NCI-H1105 treated with DMSO at 0.1 percent for 48 hours (cell line): ENCODE measurements at places on chromosomes 5 and 9.

- no peak for DNase-seq
These were observed 95.1 kb downstream of the SH3TC2 start for GRCh38 chr5:148967783-148968182.

DNA sequence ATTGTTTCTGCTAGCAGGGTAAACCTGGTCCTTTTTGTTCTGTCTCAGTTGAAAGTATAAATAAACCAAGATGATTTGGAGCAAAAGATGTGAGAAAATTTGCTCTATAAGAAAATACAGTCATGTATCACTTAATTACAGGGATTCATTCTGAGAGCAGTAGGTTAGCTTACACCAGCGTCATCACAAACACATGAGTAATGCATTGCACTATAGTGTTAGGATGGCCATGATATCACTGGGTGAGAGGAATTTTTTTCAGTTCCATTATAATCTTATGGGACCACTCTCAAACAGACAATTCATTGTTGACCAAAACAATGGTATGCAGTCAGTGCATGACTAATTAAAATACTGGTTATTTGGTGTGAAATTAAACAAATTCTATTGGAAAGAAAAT lies 430.9 kb downstream of the CHSY3 start:
- no peak for DNase-seq

DNA sequence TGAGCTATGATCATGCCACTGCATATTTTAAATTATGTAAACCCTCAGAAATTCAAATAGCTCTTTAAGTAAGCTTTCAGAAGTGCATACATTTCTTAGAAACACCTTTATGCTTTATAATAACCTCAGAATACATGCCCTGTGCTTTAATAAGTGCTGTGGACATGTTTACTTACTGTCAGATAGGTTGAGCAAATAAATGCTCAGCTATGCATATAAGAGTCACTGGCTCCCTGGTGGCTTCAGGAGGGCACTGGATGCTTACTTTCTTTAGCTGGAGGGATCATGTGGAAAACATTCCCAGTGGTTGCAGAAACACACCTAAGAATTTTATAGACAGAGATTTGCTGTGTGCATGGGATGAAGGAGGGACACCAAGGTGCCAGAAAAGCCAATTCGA lies 74.4 kb downstream of the PDE6A start:
- no peak for DNase-seq

- DNase-seq = no peak
These were observed 7.6 kb upstream of the UHRF2 start for GRCh38 chr9:6405371-6405770.

DNA sequence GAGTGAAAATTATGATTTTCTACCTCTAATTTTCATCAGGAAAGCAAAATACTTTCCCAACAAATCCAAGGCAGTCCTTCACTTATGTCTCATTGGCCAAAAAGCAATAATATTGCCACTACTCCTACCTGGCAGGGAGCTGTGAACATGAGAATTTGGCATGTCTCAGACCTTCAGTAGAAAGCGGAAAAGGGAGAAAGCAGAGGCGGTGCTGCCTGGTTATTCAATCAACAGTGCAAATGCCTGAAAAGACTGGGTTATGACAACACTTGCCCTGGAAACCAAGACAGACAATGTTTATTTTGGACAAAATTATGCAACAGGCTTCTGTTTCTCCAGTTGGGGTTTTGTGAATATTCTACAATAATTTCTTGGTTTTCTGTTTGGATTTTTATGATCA lies 194.4 kb downstream of the TAF11L14 start:
- DNase-seq = no peak

DNA sequence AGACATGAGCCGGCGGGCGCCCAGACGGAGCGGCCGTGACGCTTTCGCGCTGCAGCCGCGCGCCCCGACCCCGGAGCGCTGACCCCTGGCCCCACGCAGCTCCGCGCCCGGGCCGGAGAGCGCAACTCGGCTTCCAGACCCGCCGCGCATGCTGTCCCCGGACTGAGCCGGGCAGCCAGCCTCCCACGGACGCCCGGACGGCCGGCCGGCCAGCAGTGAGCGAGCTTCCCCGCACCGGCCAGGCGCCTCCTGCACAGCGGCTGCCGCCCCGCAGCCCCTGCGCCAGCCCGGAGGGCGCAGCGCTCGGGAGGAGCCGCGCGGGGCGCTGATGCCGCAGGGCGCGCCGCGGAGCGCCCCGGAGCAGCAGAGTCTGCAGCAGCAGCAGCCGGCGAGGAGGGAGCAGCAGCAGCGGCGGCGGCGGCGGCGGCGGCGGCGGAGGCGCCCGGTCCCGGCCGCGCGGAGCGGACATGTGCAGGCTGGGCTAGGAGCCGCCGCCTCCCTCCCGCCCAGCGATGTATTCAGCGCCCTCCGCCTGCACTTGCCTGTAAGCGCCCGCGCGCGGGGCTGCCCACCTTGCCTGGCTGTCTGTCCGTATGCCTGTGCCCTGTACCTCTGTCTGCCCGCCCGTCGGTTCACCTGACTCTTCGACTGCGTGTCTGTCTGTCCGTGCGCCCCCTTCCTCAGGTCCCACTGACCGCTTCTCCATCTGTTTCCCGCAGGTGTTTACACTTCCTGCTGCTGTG lies 412 bp downstream of the FGF18 start:
- peak; percentile 8 for DNase-seq

DNA sequence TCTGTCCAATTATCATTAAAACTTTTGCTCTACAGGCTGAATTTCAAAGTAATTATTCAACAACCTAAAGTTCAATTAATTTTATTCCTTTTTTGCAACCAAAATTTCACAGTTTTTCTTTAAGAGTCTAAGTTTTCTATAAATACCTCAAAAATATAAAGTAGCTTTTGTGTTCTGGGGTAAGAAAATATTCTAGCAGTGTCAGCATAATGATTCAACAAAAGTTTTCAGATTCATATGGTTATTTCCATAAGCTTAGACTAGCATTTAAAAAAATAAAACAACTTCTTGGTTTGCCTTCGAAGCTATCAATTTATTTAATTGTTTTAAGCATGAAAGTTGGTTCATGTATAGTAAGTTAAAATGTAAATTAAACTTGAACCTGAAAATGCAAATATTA lies 1962.3 kb upstream of the CDH6 start:
- DNase-seq = no peak

DNA sequence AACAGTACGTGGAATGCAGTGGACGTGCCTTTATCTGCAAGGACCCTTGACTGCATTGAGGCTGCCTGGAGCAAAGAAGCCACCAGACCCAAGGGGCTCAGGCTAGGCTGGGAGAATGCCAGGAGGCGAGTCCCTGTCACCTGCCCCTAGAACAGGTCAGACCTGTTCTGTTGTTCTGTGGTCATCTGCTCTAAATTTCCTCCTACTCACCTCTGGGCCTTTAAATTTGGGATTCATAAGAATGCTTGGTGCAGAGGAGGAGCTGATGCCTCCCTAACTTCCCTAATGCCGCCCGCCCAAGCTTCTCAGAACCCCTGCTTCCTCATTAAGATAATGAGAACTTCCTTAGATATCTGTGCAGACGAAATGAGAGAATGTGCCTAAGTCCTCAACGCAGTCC lies 32.0 kb downstream of the DAPK1 start:
- DNase-seq = no peak

GRCh38 chr5:179274321-179275315 lies 70.6 kb downstream of the ADAMTS2 start:
- DNase-seq = no peak

DNA sequence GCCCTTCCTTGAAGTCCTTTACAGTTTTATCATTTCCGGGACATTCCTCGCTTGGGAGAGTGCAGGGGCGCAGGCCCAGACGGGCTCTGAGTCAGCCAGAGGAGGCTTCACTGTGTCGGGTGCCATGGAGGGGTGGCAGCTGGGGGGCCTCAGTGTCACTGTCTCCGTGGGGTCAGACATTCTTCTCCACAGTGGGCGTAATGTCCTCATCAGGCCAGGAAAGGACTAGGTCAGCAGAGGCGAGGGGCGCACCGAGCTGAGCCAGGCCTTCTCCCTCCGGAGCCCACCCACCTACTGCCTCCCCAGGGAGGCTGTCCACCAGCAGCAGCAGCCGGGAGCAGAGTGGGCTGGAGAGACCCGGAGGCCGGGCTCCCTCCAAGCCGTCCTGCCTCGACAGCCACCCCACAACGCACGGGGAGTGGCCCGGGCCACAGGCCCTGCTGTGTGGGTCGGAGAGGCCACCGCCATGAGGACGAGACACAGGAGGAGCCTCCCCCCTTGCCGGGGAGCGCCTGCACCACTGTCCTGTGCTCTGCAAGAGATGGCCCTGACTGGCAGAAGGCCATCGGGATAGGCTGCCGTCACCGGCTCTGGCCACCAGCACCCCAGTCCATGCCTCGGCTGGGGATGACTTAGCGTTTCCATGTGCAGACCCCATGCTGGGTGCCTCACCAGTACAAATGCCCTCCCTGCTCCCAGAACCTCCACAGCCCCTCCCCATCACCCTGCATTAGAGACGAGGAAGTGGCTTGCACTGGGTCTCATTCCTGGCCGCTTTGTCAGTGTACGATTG lies 26.5 kb downstream of the SARDH start:
- DNase-seq = no peak

DNA sequence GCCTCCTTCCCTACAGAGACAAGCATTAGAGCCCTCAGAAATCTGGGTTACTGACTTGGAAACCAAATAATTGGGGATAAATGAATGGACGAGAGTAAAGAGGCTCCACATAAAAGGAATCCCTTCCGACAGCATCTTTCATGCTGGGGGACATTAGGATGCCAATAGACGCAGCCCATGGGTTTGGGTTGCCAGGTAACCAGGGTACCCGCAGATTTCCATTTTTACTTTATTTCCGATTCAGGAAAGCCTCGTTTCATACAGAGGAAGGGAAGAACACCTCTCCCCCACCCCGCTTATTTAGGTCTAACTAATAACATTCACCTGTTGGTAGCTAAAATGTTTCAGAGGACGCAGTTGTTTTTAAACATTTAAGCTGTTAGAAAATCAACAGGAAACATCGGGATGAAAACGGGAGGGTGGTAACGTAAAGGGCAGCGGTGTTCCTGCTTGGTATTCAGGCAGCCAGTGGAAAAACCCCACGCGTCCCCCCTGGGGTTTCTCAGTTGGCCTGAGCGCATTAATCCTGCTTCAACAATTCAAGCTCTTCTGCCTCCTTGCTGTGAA lies 179.5 kb downstream of the YTHDC2 start:
- no peak for DNase-seq

GRCh38 chr9:125202846-125203618 lies 2.7 kb downstream of the RABEPK start:
- no peak for DNase-seq

DNA sequence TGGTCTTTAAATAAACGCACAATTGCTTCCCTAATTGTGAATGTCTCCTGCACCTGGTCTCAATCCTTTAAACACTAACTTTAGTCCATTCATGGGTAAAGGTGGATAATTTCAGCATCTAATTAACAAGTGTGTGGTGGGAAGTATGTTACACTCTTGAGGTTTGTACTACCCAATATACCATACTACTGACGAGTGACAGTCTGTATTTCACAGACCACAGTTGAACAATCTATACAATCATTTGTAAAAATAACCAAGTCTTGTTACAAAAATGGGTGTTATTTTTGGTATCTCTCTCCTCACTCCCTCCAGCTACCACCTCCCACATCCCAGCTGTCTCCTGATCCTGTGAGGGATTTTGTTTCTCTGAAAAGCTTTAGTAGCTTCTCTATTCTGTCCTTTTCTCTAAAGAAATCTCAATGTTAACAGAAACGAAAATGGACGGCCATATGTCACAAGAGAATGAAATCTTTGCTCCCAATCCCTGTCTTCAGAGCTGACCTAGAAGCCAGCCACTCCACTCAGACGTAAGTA lies 62.3 kb upstream of the ZNF366 start:
- DNase-seq = no peak

- DNase-seq = no peak
These were observed 253.6 kb downstream of the MAST4 start for GRCh38 chr5:66849803-66850202.

DNA sequence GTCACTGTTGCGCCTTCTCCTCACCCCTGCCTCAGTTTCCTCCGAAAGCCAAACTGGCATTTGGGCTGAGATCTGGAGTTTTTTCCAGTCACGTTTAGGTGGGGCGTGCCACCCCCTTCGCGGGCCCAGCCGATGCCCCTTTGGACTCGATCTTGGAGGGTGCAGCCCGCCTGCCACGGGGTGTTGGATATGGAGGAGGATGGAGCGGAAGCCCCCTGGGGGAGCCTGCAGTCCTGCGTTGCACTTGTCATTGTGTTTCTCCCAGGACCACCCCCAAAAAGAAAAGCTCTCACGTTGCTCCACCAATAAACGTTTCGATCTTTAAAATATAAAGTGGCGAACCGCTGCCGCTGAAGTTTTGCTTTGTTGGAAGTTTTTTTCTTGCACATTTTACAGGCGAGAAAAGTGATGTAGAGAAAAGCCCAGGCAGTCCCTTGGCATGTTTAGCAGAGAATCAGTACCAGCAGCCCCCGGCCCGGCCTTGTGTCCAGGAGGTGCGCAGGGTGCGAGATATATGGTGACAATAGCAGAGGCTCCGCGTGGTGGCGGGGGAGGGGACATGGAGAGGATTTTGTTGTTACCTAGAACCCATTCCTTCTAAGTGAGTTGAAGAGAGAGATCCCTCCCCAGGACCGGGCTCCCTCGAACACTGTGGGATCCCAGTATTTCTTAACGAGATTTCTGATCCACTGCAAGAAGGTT lies 681 bp downstream of the F2R start:
- DNase-seq = no peak

- DNase-seq = no peak
These were observed 99.6 kb downstream of the NMUR2 start for GRCh38 chr5:152305525-152305924.

GRCh38 chr5:1552521-1553255 lies 28.9 kb upstream of the LPCAT1 start:
- peak; percentile 85 for DNase-seq

- DNase-seq = no peak
These were observed 15.4 kb downstream of the HAUS6 start for GRCh38 chr9:19087106-19088000.

- no peak for DNase-seq
These were observed 40.1 kb upstream of the UBAC1 start for GRCh38 chr9:136001231-136001630.

DNA sequence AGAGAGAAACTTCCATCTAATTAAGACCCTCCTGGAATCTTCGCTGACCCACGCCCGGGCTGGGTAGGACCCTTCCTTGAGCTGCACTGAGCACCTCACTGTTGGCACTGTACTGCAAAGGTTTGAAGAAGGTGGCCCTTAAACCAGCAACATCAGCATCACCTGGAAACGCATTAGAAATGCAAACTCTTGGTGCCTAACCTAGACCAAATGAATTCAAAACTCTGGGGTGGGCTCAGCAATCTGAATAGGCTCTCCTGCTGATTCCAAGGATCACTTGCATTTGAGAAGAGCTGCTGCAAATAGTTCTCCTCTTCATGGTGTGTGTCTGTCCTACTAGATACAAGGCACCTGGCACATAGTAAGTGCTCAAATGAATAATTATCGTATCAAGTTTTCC lies 2.7 kb upstream of the ZNF618 start:
- DNase-seq = no peak
